ENCODE measurements at places on chromosomes 3 and 15. TPM values are rescaled to one million over a fixed set of nuclear protein-coding genes. Genes with fewer than 3 reads are reported as not detected.
A peak's percentile ranks its signal among the peaks of the same experiment; 100 is the strongest.

The GOLGA6B gene
- total RNA-seq: not detected

The FEZF2 gene
- total RNA-seq: not detected

The PLA2G4E gene
- not detected for total RNA-seq

The PRSS50 gene
- total RNA-seq: 0.22 TPM

The HGD gene
- total RNA-seq: 0.49 TPM

- no peak overlapping the region for H3K4me3 ChIP-seq
- H3K36me3 ChIP-seq: peaks cover 48% of the 10 kb centered on the region
- H3K27me3 ChIP-seq: no peaks in the 10 kb centered on the region
- DNase-seq: no peak
- H3K4me1 ChIP-seq: peaks cover 23% of the 10 kb centered on the region
- peak overlapping the region; percentile 40 for H3K27ac ChIP-seq
Observed at GRCh38 chr3:38018296-38019266, 10.9 kb downstream of the PLCD1 start.

GRCh38 chr3:167854063-167854462 is 118.5 kb downstream of the SERPINI1 start:
- H3K4me3 ChIP-seq: no peak overlapping the region
- H3K4me1 ChIP-seq: peaks cover 7% of the 10 kb centered on the region
- no peaks in the 10 kb centered on the region for H3K27me3 ChIP-seq
- DNase-seq: no peak

DNA sequence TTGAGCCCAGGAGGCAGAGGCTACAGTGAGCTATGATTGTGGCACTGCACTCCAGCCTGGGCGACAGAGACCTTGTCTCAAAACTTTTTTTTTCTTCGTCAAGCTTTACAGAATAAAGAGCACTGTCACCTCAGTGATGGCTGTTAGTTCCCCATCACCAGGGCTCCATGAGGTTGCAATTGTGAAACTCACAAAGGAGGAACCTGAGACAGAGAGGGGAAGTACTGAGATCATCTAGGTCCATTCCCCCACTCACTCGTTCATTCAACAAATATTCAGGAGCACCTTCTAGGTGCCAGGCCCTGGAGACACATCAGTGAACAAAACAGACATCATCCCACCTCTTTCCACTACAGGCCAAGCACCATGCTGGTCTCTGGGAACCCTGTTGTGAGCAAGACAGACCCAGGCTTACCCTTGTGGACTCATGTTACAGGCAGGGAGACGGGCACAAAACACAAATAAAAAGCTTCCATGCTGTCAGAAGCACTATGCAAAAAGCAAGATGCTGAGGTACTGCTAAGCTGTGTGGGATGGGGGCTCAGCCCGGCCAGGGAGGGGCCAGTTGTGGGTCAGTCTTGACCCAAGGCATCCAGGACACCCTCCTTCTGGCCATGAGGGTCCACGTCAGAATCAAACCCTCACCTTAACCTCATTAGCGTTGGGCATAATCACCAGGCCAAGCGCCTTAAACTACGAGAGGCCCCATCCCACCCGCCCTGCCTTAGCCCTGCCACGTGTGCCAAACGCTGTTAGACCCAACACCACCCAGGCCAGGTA is 2.1 kb upstream of the RHO start:
- no peak overlapping the region for H3K27ac ChIP-seq
- H3K27me3 ChIP-seq: no peaks in the 10 kb centered on the region
- H3K36me3 ChIP-seq: no peaks in the 10 kb centered on the region
- no peak overlapping the region for H3K4me3 ChIP-seq

GRCh38 chr15:57872281-57873030 is 165.9 kb downstream of the POLR2M start:
- H3K27me3 ChIP-seq: peaks cover 15% of the 10 kb centered on the region
- no peak overlapping the region for H3K27ac ChIP-seq
- H3K4me3 ChIP-seq: no peak overlapping the region
